ENCODE measurements at places on chromosomes 4 and X.
A peak's percentile ranks its signal among the peaks of the same experiment; 100 is the strongest.

DNA sequence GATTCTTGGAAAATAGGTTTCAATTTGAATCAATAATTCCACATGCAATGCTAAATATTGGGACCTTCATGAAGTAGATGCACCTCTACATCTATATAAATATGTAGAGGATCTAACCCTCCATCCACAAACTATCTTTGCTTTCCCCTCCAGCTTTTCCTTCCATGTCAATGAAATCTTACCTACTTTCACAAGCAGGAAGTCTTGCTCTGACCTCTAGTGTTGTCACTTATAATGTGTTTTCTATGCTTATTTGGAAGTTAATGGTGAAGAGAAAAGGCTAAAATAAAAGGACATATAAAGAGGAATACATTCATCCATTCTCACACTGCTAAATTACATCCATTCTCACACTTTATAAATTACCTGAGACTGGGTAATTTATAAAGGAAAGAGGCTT, 472.7 kb upstream of the DIAPH2 start:
- no peak for DNase-seq

DNA sequence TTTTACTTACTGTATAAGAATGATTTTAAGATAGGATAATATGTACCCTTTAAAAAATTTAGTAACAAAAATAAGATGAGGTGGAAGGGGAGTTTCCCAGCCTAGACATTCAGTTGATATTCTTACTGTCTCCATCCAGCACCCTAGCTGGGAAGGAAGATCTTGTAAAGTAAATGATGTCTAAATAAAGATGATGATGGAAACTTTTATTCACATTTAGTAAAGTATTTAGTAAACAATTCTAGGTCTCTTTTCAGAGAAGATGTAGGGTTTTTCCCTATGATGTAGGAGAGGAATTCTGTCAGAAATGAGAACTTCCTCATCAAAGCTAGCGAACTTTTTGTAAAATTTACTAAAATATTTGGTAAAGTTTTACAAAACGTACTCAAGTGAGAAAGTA, 136.8 kb downstream of the RAPGEF2 start:
- DNase-seq = no peak

GRCh38 chr4:77922158-77923094, 59.8 kb downstream of the MRPL1 start:
- peak; percentile 45 for DNase-seq

- DNase-seq = no peak
These were observed 44.5 kb upstream of the ZBTB33 start for GRCh38 chrX:120205816-120206753.

DNA sequence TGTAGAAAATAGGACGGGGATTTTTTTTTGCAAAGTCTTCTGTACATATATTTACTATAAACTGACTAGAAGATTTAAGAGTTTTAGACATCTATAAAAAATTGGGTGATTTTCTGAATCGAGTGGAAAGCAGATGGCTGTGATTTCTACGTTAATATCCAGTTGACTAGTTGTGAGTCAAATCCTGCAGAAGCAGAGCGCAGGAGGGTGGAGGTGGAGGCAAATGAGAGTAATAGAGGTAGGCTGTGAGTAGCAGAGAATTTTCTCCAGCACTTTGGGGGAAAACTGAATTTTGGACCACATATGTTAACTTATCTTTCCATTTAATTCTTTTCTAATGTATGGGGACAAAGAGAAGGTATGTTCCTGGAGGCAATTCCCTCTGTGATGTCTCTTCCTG, 82.1 kb upstream of the SOX3 start:
- DNase-seq = no peak

DNA sequence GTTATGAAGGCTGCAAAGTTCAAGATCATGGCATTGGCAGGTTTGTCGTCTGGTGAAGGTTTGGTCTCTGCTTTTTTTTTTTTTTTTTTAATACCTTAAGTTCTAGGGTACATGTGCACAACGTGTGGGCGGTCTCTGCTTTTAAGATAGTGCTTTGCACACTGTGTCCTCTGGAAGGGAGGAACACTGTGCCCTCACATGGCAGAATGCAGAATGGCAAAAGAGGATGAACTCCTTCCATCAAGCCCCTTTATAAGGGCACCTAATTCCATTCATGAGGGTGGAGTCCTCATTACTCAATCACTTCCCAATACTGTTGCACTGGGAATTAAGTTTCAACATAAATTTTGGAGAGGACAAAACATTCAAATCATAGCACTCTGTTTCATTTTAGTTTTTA, 101.4 kb downstream of the GLRA2 start:
- no peak for DNase-seq
